ENCODE measurements at places on chromosomes 3 and 15.

DNA sequence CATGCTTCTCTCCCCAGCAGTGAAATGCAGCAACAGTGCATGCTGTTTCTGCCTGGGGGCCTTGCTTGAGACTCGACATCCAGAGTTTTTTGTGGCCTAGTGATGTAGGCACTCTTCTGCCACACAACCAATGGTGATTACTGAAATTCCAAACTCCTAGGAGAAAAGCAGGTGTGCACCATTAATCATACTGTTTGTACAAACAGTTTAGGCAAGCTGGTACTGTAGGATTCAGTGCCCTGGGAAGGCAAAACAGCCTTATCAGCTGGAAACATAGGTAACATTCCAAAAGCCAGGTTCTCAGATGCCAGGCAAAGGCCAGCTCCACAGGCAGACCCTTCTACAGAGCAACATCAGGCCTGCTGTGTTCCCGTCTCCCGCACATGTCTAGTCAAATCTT lies 17.5 kb upstream of the RBP1 start:
- DNase-seq = no peak

DNA sequence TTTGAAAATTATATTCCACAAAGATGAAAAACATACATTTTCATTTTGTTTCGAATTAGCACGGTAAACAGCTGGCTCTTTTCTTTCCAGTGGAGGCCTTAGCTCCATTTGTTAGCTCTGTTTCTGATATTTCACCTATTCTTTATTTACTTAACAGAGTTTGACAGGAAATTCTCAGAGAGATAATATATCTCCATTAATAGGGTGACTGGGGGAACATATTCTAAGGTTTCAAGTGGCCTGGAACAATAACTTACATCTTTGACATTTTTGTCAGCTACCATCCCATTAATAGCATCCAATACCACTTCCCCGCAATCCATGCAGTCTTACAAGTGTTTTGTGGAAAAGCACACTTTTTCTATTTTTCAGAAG lies 577.6 kb upstream of the MDFIC2 start:
- no peak for DNase-seq

- DNase-seq = no peak
These were observed 1.2 kb downstream of the GP5 start for GRCh38 chr3:194397757-194398312.

GRCh38 chr3:116433552-116433951 lies 11.7 kb downstream of the LSAMP start:
- DNase-seq = no peak

DNA sequence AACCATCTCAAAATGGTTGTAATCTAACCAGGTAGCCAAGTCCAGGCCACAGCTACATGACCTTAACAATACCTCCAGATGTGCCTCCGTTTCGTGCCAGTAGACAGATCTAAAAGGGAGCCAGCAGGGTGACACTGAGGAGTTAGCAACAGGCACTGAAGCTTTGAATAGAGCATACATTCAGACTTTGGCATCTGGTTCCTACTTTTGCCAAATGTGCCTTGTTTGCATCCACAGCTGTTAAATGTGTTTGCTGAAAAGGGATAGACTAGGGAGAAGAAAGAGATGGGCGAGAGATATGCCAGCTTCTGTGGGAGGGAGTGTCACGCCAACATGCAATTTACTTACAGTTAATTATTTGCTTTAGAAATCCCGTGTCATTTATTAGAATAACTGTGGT lies 1433.9 kb upstream of the CADM2 start:
- no peak for DNase-seq

GRCh38 chr3:136385457-136385856 lies 135.3 kb downstream of the PCCB start:
- no peak for DNase-seq

DNA sequence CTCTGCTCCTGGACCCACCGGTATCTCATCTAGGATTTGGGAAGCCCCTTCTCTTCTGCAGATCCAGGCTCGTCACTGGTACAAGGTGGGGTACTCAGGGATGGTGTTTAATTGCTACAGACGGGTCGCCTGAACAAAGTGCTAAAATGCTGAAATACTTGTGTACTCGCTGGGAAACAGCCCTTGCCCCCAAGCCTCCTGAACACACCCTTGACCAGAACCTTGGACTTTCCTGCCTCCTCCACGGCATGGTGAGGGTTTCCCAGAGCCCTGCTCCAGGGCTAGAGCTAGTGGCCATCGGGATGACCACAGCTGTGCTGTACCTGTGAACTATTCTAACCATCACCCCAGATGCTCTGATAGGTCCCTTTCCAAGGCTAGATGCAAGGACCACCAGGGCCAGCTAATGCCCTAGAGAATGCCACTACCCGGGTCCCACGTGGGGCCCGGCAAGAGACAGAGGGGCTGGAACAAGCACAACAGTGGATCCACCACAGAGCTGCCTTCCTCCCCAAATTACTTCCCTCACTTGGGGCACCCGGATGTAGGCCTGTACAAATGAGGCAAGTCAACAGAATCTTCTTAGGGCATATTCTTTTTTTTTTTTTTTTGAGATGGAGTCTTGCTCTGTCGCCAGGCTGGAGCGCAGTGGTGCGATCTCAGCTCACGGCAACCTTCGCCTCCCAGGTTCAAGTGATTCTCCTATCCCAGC lies 267.3 kb downstream of the FOXP1 start:
- DNase-seq = no peak

DNA sequence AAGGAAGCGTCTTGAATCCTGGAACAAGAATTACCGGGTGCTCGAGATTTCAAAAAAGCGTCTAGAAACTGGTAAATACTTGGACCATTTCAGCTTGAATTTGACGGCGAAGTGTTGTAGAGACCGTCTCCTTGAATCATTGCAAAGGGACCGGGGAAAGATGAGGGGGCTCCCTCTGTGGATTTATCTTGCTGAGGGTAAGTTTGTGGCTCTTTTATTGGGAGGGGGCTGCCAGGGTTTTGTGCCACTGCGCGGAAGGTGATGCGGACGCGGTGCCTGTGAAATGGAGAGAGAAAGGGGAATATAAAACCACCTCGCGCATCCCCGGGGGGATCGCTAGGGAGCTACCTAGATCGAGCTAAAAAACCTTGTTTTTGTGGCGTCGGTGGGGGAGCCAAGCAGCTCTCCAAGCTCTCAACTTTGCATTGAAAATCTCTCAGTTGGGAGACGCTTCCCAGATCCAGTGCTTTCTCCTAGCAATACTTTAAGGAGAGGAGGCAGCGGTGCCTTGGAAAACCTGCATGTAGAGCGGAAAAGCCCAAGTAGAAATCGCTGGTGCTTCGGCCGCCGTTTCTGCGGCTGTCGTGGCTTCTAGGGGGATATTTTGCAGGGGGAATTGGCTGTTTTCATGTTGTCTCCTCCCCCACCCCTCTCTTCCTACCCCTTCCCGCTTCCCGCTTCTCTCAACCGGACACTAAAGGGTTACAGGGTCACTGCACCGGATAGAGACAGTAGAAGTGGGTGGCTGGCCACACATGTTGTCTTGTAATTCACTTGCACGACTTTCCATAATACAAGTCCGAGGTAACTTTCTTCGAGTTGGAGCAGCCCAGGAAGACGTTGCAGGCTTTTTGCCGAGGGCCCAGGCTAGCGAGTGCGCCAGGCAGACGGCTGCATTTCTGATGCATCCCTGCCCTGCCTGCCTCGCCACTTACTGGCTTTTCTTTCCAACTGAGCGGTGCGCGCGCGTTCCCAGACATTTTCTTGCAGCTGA lies 187.6 kb downstream of the NLGN1 start:
- DNase-seq = no peak

DNA sequence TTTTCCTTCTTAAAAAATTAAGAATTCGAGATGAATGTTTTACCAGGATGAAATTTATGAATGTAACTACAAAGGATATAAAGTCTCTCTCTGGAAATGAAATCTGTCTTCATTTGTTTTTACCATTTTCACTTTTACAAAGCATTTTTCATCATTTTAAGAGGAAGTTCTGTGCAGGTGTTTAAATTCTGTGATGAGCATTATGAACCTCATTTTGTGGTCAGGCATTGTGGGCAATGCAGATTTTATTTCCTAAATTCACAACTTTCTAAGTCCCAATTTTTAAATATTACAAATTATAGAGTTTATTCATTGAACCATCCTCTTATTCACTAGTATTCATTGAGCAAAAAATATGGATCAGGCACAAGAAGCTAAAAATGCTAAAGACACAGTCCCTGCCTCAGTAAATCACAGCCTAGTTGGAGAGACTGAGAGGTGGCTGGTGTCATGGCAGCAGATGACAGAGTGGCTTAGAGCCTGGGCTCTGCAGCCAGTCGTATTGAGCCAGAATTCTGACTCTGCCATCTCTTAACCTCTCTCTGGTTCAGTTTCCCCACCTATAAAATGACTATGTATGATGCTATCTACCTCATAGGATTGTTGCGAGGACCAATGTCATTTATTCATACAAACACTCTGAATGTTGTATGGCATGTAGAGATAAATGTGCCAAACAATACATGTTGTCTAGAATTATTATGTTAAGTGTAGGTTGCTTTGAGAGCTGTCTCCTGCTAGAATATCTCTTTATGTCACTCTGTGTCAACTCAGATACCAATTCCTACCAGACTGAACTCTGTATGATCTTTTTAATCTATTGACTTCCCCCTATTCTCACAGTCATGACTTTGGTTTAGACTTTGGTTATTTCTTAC lies 7.5 kb upstream of the TGFBR2 start:
- no peak for DNase-seq

Data from activated CD8-positive, alpha-beta memory T cell treated with anti-CD3 and anti-CD28 coated beads for 48 hours (primary cell).